ENCODE measurements at places on chromosomes 5 and 9.

- peak; percentile 57 for DNase-seq
Measured at GRCh38 chr5:79025054-79025472, 40.0 kb upstream of the ARSB start.

GRCh38 chr5:126464959-126465358 lies 41.8 kb downstream of the GRAMD2B start:
- DNase-seq, result no peak

DNA sequence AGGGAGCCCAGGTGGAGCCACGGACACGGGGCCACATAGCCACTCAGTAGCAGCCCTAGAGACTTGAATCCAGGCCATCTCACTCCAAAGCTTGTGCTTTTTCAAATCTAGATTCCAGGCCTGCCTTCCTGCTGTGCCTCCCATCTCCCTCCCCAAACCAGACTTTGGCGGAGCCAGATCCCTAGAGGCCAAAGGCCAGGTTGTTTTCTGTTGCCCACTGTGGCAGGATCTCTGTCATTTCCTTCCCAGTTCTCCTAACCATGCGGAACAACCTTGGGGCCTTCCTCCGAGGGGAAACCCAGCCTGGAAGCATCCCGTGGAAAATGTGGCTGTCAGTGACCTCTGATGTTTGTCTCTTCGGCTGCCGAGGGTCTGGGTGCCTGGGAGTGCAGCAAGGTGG lies 16.4 kb upstream of the RPS14 start:
- DNase-seq, result no peak

- no peak for DNase-seq
Measured at GRCh38 chr5:62029303-62029702, 276.7 kb upstream of the KIF2A start.

DNA sequence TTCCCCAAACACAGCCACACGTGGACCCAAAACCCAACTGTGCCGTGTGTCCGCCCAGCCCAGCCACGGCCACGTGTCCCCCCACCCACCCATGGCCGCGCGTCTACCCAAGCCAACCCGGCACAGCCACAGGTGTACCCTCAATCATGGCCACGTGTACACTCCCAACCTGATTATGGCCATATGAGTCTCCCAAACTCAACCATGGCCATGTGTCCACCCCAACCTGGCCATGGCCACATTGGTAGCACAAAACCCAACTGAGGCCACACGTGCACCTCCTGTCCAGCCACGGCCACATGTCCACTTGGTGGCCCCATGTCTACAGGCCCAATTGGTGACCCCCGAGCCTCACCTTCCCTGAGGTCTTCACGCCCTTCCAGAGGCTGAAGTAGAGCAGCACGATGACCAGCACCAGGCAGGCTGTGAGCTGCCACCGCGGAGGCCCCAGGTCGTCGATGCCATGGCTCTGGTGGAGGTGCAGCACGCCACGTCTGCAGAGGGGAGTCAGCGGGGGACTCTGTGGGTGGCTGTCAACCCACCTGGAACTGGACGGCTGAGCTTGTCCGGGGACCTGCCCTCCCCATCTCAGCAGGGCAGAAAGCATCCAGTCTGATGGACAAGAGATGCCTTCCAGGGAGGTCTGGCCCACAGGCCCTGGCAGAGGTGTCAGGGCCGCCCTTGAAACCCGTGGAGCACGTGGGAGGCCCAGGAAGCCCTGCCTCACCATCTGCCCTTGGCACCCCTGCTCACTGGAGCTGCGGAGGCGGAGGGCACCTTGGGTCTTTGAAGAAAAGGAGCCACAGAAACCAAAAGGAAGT lies 23.5 kb downstream of the SLC6A3 start:
- DNase-seq, result no peak

DNA sequence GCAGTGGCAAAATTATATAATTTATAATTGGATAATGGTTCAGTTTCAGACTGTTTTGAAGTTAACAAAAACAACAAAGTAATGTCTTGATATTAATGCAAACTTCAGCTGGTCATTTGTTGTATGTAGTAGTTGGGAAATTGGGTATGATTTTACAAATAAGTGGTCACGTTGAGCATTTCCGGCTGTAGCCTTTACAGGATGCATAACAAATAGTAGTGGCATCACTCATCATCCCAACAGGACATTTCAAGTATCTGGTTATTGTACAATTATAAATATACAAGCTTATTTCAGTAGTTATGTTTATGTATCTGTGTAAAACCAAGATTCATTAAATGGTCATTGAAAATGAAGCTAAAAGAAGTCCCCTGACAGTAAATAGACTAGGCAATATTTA lies 72.9 kb downstream of the SMIM15 start:
- DNase-seq, result no peak

GRCh38 chr5:53403758-53404157 lies 76.7 kb upstream of the FST start:
- no peak for DNase-seq

DNA sequence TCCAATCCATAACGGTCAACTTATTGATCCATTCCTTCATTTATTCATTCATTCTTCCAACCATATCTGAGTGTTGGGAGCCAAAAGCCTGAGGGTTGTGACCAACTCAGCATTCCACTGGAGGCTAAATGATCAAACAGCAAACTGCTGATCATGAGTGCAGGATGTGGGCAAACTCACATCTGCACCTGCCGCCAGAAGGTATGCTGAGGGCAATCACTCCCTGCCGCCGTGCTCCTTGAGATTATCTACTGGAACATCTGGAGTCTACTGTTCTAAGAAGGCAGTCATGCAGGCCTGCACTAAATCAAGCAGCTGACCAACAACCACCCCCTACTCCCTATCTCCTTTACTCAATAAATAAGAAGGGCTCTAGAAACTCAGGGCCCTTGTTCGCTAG lies 184.0 kb downstream of the TTLL11 start:
- DNase-seq, result no peak
